ENCODE measurements at places on chromosomes 2 and 18.

- DNase-seq = no peak
Observed at GRCh38 chr2:54977149-54977548, 73.1 kb downstream of the RTN4 start.

DNA sequence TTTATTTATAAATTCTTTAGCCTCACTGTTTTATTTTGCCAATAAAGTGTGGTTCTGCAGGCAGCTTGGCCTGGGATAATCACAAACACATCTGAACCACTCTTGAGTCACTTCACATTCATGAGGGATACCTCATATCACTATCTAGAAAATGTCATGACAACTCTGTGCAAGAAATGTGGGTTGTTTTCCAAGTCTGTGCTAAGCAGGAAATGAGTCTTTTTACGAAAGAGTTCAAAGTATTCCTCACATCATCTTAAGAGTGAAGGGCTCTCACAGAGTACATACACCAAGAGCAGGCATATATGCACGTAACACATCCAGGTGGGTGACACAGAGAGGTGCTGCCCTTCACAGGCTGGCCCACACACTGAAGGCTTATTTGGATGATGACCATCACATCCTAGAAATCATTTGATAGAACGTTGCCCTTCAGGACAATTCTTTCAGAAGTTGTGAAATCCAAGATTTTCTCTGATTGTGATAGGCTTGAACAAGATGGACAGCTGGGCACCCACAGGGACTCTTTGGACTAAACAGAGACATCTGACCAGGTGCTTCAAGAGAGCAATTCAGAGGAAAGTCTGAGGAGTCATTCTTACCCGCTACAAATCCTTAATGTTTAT is 811.1 kb upstream of the LRATD1 start:
- no peak for DNase-seq

DNA sequence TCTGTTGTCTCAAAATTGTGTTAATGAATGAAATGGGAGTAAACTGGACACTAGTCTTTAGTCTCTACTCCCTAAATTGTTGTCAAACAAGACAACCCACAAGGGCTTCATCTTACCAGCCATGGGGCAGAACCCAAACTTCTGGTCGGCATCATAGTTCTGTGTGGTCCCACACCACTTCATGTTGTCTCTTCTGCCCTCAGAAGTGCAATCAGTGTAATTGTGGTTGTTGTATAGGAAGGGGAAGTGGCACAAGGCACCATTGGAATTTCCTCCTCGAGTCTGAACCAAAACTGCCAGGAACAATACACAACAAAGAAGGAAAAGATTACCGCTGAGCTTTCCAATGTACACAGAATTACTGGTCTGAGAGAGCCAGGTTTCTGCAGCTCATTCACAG is 12.6 kb downstream of the FN1 start:
- no peak for DNase-seq

DNA sequence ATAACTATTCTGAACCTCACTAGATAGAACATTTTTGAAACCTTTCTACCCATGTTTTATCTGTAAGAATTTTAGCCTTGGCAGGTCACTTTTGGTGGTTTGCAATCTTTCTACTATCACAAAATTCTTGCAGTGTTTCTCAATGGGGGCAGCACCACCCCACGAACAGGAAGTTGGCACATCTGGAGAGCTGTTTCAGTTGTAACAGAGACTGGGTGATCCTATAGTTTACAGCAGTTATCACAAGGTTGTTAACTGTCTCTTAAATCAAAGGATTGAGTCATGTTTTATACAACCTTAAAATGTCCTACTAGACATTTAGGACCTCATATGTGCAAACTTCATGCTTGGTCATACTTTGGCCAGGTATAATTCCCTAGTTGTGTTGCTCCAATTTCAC is 829.2 kb downstream of the ERBB4 start:
- no peak for DNase-seq

GRCh38 chr2:121837591-121837990 is 82.1 kb downstream of the TSN start:
- no peak for DNase-seq

DNA sequence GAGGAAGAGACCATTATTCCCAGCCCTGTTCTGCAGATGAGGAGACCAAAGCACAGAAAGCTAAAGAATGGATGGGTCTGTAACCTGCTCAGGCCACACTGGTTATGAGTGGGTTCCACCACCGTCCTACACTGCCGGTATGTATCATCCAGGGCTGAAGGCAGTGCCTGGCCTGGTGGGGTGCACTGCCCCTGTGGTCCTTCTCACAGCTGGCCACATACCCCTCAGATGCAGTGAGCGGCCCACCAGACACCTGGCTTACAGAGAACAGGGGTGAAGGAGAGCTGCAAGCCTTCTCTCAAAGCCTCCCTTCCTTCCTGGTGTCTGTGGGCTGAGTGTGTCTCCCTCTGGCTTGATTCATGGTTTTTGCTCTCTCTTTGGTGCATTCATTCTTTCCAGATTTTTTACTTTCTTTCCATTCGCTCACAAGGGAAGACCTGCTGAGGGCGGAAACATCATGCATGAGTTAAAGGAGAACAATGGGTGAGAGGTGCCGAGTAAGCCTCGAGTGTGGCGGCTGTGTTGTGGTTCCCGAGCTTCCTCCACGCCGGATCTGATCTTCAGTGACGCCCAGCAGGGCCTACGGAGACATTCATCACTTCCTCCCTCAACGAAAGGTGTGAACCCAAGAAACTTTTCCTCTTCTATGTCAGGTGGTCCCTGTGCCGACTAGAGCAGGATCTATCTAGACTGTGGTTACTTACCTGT is 62.1 kb upstream of the REL start:
- no peak for DNase-seq

DNA sequence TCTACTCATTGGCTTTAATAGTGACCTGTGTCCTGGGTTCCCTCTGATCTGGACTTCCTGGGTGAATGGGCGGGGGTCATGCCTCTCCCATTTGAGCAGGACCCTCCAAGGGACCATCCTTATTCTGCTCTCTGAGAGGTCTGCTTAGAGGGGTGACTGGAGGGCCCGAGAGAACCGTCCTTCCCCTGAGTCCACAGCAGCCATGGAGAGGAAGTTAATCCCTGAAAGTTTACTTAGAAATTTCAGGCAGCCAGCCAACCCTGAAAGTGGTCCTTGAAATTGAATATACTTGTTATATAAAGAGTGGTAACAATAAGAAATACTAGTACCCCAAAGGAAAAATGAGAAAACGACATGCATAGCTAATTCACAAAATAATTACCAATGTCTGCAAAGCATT is 226.1 kb downstream of the DYSF start:
- DNase-seq = no peak

- peak; percentile 91 for DNase-seq
Observed at GRCh38 chr2:10812362-10813162, at the start of gene PDIA6. PDIA6 (minus strand) TSS chr2:10812785; CDS start chr2:10812696, 89 bp downstream.

GRCh38 chr2:232459419-232460035 is 3.6 kb downstream of the ALPI start:
- no peak for DNase-seq

- DNase-seq = peak; percentile 25
Observed at GRCh38 chr18:42131066-42131929, 176.3 kb downstream of the PIK3C3 start.

DNA sequence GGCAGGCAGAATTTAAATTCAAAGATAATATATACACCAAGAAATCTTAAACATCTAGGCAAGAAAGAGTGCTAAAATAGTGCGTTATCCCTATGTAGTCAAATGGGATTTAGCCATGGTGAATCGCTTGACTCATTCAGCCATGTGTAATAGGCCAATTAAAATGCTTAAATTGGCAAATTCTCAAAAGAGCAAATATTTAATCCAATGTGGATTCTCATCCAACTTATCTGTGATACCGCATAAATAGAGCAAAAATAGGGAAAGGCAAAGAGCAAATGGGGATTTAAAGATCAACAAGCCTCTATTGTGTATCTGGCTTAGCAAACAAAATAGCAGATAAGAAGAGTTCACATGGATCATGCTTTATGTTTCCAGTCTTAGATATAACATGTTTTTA is 123.2 kb upstream of the RPRM start:
- no peak for DNase-seq

DNA sequence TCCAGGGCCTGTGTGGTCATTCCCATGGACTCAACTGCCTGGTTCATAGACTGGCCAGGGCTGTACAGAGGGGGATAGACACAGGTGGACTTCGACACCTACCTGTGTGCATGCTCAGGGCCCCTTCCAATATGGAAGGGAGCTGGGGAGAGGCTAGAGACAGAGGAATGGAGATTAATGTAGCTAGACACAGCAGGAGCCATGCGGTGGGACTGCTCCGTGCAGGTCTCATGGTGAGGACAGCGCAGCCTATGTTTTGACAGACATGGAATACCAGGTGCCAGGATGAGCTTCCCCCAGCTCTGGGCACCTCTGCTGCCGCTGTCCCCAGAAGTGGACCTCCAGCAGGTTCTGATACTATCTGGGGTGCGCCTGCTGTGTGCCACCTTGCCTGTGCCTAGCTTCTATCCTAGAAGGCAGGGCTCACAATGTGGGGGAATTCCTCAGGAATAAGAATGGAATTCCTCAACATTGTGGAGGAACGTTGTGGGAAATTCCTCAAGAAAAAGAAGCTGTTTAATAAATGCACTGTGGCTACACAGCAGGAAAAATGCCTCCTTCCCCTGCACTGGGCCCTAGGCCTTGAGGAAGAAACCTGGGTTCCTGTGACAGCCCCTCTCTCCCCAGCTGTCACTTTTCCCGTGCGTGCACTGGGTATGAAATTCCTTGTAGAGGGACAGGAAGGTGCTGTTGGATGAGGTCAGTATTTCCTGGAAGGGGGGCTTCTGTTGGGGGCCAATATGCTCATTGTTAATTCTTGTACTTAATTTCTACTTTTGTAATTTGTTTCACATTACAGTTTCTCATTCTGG is 7.3 kb downstream of the IL1R1 start:
- DNase-seq = no peak

- DNase-seq = no peak
Observed at GRCh38 chr2:74945788-74946331, 12.6 kb upstream of the POLE4 start.

DNA sequence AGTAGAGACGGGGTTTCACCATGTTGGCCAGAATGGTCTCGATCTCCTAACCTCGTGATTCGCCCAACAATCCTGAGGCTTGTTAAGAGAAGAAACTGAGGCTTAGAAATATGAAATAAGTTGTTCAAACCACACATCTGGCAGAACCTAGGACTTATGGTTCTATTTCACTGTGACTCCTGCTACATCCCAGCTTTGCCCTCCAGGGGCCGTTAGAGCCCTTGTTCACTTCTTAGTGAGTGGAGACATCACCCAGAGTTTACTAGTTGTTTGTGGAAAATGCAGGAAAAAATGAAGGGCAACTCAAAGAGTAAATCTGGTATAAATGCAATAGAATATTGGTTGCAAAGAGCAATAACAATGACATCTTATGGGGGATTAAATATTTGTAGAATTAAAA is 43.9 kb downstream of the MARCHF4 start:
- no peak for DNase-seq

DNA sequence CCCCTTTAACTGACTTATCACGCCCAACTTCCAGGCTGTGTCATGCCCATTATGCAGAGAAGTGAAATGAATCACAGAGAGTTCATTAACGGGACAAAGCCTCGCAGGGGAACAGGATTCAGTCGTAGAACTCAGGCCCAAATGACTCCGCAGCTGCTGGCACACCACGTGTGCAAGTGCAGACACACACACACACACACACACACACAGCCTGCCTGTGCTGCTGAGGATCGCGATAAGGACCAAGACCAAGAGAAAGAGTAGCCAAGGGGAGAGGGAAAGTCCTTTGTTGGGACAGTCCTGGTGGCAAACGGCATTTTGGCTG is 90.0 kb upstream of the TAF1B start:
- DNase-seq = no peak

GRCh38 chr2:122575076-122575475 is 819.6 kb downstream of the TSN start:
- DNase-seq = no peak
